Muscle of back (tissue), 13 donors: ENCODE measurements at places on chromosomes 2 and 18. TPM values are rescaled to one million over a fixed set of nuclear protein-coding genes. Genes with fewer than 3 reads are reported as not detected.

Gene NCKAP1
- polyA plus RNA-seq = 92.3 TPM

Gene RAB6C
- not detected for polyA plus RNA-seq

Gene FAM237A
- not detected for polyA plus RNA-seq

Gene TMBIM1
- 89.2 TPM for polyA plus RNA-seq

Gene GALNT5
- 3.4 TPM for polyA plus RNA-seq

Gene EPB41L3
- 120 TPM for polyA plus RNA-seq

Gene SNRNP27
- 72.3 TPM for polyA plus RNA-seq

Gene MATN3
- 1.2 TPM for polyA plus RNA-seq

Gene TXNL4A
- 108 TPM for polyA plus RNA-seq

Gene TBR1
- polyA plus RNA-seq = 0.04 TPM

Gene NIF3L1
- 21.5 TPM for polyA plus RNA-seq

Gene LRP2
- polyA plus RNA-seq = 0.03 TPM

Gene CCDC141
- 78.0 TPM for polyA plus RNA-seq

Gene FHOD3
- polyA plus RNA-seq = 29.3 TPM

Gene MRPS9
- 29.5 TPM for polyA plus RNA-seq

Gene MTX2
- polyA plus RNA-seq = 53.9 TPM

Gene C2orf80
- polyA plus RNA-seq = not detected

Gene SERPINB4
- 3.9 TPM for polyA plus RNA-seq

Gene ALPI
- polyA plus RNA-seq = not detected

DNA sequence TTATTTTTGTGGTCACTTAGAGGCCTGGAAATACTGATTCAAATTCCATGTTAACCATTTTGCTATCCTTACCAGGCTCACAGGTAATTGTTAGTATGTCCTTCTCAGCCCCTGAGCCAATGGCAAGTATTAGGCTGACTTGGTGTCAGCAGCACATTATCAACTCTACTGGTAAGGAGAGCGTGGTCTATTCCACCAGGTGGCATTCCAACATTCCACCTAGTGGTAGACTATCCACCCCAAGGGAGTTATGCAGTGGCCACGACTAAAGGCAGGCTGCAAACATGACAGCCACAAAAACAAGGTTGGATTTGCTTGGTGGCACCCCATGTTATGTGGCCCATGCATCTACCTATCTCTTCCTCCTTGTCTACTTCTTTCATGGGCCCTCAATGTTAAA, 31.8 kb upstream of the GCC2 start:
- no peak for DNase-seq

DNA sequence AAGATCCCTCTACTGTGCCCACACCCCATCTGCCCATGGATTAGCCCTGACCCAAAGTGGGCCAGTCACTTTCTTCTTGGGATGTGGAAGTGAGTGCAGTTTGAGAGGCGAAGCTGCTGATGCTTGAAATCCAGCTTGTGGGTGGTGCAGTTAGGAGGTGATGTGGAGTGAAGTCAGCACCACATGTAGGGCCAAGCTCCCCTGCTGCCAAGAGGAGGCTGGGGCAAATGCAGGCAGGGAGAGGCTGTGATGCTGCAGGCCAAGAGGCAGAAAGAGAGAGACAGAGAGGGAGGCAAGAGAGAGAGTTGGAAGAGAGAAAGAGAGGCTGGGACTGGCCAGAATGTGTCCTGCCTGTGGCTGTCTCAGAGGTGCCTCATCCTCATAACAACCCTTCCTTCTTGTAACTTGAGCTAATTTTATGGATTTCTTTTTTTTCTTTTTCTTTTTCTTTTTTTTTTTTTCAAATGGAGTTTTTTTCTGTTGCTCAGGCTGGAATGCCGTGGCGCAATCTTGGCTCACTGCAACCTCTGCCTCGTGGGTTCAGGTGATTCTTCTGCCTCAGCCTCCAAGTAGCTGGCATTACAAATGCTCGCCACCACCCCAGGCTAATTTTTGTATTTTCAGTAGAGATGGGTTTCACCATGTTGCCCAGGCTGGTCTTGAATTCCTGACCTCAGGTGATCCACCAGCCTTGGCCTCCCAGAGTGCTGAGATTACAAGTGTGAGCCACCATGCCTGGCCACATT, 35.3 kb upstream of the CAB39 start:
- DNase-seq = no peak

DNA sequence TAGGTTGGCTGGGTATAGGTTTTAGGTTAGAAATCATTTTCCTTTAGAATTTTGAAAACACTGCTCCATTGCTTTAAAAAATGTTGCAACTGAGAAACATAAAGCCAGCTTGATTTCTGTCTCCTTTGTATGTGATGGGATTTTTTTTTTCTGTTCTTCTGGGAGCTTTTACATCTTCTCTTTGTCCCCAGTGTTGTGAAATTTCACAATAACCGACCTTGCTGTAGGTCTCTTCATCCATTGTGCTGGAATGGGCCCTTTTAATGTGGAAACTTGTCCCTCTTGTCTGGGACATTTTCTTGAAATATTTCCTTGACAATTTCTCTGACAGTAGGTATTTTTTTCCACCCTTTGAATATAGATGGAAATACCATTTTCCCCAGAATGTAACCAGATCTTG, 44.0 kb upstream of the LAPTM4A start:
- DNase-seq = no peak

DNA sequence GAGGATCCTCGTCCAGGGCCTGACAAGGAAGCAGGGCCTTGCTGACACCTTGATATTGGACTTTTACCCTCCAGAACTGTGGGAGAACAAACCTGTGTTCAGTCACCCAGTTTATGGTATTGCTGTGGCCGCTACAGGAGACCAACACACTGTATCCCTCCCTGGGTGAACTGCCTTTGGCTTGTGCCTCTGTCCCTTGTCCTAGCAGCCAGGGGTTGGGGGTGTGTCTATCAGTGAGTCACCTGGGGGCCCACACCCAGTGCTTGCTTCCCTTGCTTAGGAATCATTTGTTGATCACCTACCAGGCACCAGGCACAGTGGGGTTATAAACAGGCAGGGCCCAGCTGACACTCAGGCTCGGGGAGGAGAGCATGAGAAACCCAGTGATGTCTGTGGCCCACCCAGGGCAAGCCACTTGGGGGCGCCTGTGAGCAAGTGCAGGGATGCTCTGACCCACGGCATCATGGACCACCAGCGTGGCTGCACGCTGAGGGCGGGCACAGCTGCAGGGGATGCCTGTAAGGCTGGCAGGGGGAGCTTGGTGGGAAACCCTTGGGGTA, 17.1 kb downstream of the TMEM185B start:
- DNase-seq = no peak

- no peak for DNase-seq
These were observed 20.1 kb downstream of the SERPINB12 start for GRCh38 chr18:63562284-63562683.

DNA sequence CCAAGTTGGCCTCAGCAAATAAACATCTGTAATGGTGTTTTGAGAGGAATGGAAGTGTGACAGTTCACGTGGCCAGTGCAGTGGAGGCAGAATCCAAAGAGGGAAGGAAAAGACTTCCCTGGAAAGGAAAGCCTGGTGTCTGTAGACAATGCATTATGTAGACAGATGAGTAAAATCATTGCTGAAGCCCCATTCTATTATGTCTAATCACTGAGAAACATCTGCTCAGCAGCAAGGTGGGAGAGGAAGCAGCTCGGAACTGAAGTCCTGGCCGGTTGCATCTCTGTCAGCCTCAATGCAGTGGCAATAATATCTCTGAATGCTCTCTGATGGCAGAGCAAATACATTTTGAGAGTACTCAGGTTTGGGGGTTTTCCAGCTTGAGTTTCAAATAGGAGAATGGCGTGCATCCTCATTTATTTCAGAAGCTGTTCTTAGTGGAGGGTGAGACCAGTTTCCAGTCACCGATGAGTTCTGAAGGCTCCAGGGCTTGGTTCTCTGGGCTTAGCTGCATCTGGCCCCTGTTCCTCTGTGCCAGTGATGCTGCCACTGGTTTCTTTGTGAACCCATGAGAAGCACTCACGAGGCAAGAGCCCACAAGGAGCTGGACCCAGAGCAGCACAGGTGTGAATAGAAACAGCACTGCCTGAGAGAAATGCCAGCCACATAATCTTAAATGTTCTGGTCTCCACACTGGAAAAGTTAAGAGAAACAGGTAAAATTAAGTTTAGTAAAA, 63.3 kb downstream of the RPIA start:
- no peak for DNase-seq

DNA sequence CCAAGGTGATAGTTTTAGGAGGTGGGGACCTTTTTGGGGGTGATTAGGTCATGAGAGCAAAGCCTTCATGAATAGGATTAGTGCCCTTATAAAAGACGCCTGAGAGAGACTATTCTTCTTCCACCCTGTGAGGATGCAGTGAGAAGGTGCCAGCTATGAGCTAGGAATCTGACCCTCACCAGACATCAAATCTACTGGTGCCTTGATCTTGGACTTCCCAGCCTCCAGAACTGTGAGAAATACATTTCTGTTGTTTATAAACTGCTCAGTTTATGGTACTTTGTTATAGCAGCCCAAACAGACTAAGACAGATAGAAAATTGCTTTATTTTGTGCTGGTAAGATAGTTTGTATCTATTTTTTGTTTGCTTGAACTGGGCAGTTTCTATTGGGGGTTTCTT, 40.1 kb downstream of the PHLPP1 start:
- DNase-seq = no peak

DNA sequence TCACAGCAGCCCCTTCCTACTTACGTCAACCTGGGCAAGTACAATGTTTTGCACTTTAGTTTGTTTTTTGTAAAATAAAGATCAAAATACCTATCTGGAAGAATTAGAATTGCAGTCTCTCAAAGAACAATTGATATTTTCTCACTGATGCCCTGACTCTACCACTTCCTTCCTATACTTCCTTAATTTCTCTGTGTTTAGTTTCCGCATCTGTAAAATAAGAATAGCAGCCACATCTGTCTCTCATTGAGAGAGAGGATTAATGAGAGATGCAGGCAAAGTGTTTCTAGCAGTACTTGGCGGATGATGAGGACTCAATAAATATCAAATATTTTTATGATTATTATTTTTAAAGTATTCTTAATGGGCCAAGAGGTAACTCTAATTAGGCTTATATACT, 122.6 kb upstream of the PIEZO2 start:
- no peak for DNase-seq

DNA sequence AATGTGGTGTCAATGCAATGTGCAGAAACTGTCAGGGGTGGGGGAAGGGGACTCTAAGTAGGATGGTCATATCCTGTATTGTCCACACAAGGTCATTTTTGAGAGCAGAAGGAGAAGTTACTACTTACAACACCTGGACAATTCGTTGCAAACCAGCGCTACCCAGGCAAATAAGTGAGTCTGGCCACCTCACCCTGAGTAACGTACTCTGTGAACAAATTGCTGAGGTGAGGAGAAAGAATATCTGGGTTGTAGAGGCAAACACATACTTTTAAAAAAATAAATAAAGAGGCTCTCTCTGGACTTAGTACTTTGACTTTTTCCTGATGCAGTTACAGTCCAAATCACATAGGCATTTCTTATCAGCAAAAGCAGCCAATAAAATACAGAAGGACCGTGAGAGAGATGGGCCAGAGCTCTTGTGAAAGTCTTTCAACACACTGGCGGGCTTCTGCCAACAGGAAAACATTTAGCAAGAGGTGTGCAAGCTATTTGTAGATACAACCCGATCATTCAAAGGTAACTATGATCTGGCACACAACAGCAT, 268.2 kb upstream of the ID2 start:
- DNase-seq = no peak

GRCh38 chr2:43541165-43541564, 54.7 kb downstream of the THADA start:
- no peak for DNase-seq

DNA sequence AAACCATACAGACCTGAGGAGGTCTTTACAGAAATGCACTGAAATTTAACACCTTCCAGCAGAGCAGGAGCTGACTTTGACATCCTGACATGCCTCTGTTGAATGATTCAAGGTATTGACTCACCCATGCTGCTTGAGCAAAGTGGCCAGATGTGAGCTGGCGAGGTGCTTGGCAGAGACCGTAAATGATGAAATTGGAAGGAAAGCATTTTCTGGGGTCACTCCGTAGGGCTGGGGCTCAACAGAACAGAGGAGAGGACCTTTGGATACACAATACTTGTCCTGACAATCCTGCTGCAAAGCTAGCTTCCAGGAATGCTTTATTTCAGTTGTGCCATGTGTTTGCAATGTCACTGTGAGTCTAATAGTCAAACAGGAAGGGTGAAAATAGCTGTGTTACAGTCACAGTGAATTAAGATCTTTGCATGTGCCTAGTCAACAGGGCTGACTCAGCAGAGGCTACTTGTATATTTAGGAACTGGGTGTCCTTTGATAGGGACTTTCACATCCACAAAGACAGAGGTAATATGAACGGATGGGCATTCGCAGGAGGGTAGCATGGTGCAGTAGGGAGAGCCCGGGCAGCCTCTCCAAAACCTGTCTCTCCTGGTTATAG, 31.6 kb upstream of the NCK2 start:
- DNase-seq = no peak

GRCh38 chr2:223101340-223102039, 49.5 kb downstream of the KCNE4 start:
- peak; percentile 33 for DNase-seq

- DNase-seq = peak; percentile 76
These were observed 49.8 kb downstream of the PTPN4 start for GRCh38 chr2:119809339-119810048.

- DNase-seq = no peak
These were observed 1.1 kb upstream of the ZNF513 start for GRCh38 chr2:27381577-27382181.

DNA sequence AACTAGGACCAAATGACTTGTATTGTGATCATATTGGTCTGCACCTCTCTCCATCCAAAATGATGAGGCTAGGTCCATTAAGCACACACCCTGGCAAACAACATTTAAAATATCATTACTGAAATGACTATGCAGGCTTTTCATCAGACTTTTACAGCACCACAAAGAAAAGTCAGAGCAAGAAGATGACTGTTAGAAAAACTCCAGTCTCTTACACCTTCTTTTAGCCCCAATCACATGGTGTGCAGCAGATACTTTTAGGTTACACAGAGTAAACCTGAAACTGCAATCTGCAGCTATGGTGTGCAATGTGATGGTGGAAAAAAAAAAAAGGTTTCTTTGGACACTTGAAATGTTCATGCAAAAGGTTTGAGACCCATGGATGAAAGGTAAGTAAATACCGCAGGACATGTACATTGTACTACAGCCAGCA, 5.4 kb upstream of the POLI start:
- no peak for DNase-seq

DNA sequence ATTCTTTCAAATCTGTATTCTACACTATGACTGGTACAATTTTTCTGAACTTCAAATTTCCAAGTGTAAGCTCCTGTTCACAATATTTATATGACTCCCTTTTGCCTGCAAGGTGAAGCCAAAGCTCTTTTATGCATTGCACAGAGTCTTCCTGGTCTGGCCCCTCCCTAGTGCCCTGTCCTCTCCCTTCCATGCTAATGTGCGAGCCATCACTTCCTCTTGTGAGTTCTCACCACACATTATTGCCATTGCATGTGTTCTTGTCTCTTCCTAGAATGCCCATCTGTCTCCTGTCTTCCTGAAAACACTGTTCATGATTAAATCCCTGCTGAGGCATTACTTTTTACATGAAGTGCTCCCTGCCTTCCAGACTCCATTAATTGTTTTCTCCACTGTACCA, 169.9 kb downstream of the MC4R start:
- DNase-seq = no peak

- no peak for DNase-seq
These were observed 90.0 kb downstream of the PLEKHM3 start for GRCh38 chr2:207935121-207935990.

GRCh38 chr2:19653509-19653908, 248.3 kb downstream of the TTC32 start:
- DNase-seq = no peak
